ENCODE measurements at places on chromosomes 5 and 9.

DNA sequence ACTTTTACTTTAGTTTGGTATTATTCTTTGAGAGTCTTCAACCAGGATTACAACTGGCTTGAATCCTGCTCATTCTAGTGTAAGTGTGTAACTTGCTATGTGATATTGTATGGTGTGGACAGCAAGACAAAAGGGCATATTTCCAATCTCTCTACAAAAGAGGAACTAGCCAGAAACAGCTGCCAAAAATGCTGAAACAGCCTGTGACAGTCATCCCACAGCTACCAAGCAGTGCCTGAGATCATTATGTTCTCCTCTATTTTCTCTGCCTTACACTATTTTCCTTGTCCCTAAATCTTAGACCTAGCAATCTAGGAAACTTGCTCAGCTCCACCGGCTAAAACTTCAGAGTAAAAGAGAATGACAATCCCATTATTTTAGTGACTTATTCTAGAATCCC is 42.8 kb downstream of the WDR41 start:
- no peak for DNase-seq

DNA sequence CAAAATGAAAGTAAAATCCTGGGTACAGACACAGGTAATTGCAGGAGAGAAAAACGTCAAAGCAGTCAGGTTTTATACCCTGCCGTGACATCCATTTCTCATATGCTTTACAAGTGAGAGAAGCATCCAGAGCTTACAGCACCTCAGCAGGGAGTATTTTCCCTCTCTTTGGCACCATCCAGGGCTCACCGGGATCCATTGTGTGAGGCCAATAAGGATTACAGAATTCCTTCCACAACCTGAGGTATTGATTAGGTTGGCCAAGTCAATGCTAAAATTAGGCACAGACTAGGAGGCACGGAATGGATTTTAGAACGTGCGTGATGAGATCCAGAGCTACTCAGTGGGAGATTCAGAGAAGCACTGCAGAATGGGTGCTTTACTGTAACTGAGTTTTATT is 296.6 kb downstream of the FBXL7 start:
- no peak for DNase-seq

DNA sequence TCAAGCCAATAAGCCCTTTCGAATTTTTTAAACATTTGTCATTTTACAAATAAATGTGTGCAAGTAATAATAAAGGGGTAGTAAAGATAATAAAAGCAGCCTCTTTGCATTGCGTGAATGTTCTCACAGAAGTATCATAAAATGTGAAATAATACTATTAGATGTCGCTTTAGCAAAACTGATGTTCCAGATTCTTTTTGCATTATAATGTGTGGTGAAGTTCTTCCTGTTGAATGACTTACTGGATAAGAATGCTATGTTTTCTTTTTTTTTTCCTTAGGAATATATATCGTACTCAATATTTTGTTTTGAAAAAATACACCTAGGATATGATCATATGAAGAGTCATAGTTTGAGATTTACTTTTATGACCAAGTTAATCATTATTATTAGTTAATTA is 85.2 kb upstream of the CDH12 start:
- no peak for DNase-seq

DNA sequence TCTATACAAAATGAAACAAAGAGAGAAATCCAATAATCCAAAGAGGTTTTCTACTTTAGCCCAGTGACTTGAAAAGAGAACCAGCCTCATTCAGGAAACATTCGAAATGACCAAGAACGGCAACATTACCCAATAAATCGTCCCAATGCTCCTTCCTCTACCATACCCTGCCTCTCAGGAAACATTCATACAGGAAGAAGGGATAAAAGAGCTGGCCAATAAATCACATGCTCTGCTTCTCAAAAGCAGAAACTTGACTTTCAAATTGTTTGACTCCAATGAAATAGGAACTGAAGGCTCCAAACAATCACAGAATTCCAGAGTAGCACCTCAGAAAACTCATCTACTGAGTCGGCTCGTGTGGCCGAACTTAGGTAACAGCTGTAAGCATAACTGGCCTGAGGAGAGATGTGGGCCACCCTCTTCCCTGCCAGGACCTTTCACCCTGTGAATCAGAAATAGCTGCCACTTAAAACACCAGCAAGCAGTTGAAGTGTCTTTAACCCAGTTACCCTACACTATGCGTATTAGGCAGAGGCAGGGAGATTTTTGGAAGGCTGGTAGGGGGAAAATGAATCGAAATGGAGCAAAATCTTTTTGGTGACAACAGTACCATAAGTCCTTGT is 14.6 kb downstream of the ARL15 start:
- DNase-seq = no peak

DNA sequence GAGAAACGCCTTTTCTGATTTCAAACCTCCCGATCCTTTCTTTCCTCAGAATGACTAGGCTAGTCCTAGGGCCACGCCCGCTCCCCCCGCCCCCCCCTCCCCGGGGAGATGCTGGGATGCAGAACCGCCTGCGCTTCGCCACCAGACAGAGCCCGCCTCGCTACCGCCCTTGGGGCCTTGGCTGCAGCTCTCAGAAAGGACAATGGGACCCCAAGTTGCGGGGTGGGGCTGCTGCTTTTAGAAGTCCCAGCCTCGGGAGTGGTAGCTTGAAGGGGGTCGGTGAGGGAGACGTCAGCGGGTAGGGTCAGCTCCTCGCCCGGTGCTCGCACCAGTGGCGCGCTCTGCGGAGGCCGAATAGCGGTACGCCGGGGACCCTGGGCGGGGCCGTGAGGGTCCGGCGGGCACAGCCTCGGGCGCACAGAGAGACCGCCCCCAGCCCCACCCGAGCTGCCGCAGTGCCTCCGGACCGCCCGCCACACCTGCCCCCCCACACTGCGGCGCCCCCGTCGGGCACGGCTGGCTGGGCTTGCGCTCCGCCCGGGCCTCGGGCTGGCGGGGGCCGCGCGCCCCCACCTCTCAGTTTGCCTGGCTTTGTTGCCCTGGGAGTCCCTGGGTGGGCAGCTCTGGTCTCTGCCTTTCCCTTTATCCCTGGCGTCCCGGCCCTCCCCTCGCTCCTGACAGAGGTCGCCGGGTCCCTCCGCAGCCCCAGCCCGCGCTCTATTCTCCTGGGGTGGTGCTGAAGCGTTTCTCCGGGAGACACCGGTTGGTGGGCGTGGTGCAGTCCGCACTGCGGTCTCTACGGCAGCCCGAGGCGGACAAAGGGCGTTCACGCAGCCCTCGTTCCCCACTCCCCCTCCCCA is 1.2 kb downstream of the MAP1B start:
- DNase-seq = no peak

All from amniotic stem cell (primary cell).